M059J (cell line): ENCODE measurements at places on chromosomes 16 and 17. TPM values are rescaled to one million over a fixed set of nuclear protein-coding genes. Genes with fewer than 3 reads are reported as not detected.

Gene KRT9
- total RNA-seq = not detected in 2 replicates

Gene WFIKKN1
- 0.62 and 2.9 TPM in 2 replicates for total RNA-seq

Gene HSD11B2
- 0.25 and 0.30 TPM in 2 replicates for total RNA-seq

Gene BRD7
- 38.7 and 56.3 TPM in 2 replicates for total RNA-seq

Gene REXO5
- 9.5 and 12.8 TPM in 2 replicates for total RNA-seq

Gene FZD2
- total RNA-seq = 22.4 and 41.3 TPM in 2 replicates

Gene STAC2
- total RNA-seq = 0.07 TPM in 1 of 2 replicates, not detected in the other

Gene SEPTIN1
- 0.17 TPM in 1 of 2 replicates, not detected in the other for total RNA-seq

Gene AGRP
- total RNA-seq = not detected in 2 replicates

Gene MT1M
- 0.22 and 1.4 TPM in 2 replicates for total RNA-seq

Gene TMEM220
- total RNA-seq = 0.32 TPM in 1 of 2 replicates, not detected in the other

Gene NUPR1
- 1.1 and 3.5 TPM in 2 replicates for total RNA-seq

Gene TMEM106A
- total RNA-seq = 4.9 and 10.1 TPM in 2 replicates

Gene ADAM11
- 0.12 TPM in 1 of 2 replicates, not detected in the other for total RNA-seq

Gene TIMP2
- 213 and 289 TPM in 2 replicates for total RNA-seq

Gene HES7
- total RNA-seq = 0.22 and 0.94 TPM in 2 replicates

Gene B3GNT9
- total RNA-seq = 43.9 and 82.1 TPM in 2 replicates

Gene MT1E
- 89.2 and 89.4 TPM in 2 replicates for total RNA-seq

Gene RFNG
- total RNA-seq = 8.4 and 18.6 TPM in 2 replicates

Gene PRSS27
- 0.17 TPM in 1 of 2 replicates, not detected in the other for total RNA-seq

Gene KANSL1
- total RNA-seq = 18.4 and 30.7 TPM in 2 replicates

Gene GP1BA
- total RNA-seq = 0.05 TPM in 1 of 2 replicates, not detected in the other

Gene CES5A
- total RNA-seq = not detected in 2 replicates

Gene SOCS7
- 3.9 and 9.7 TPM in 2 replicates for total RNA-seq

Gene TMC5
- 0.15 TPM in 1 of 2 replicates, not detected in the other for total RNA-seq

Gene SHBG
- not detected in 2 replicates for total RNA-seq

Gene PRR35
- total RNA-seq = not detected in 2 replicates

Gene MMP28
- total RNA-seq = 0.17 and 1.2 TPM in 2 replicates

Gene NTN1
- 0.07 TPM in 1 of 2 replicates, not detected in the other for total RNA-seq

Gene SBK1
- 0.07 TPM in 1 of 2 replicates, not detected in the other for total RNA-seq

Gene VTN
- total RNA-seq = not detected in 2 replicates

Gene CHRNE
- total RNA-seq = 0.02 TPM in 1 of 2 replicates, not detected in the other

Gene ZNF385C
- total RNA-seq = 0.81 TPM in 1 of 2 replicates, not detected in the other

Gene GPT2
- total RNA-seq = 29.9 and 31.7 TPM in 2 replicates

Gene SLC47A1
- 0.02 TPM in 1 of 2 replicates, not detected in the other for total RNA-seq

Gene CDK12
- 21.5 and 30.7 TPM in 2 replicates for total RNA-seq

Gene NHLRC4
- 0.12 TPM in 1 of 2 replicates, not detected in the other for total RNA-seq

Gene GJC1
- 7.6 and 19.5 TPM in 2 replicates for total RNA-seq

Gene CTRL
- total RNA-seq = not detected in 2 replicates

Gene AANAT
- total RNA-seq = not detected in 2 replicates

Gene TMEM208
- total RNA-seq = 44.2 and 44.7 TPM in 2 replicates

Gene GPR139
- total RNA-seq = not detected in 2 replicates

Gene BOLA2
- total RNA-seq = 19.6 and 27.0 TPM in 2 replicates

Gene CENPX
- 121 and 155 TPM in 2 replicates for total RNA-seq

Gene SOST
- not detected in 2 replicates for total RNA-seq

Gene SSTR5
- not detected in 2 replicates for total RNA-seq
